ENCODE measurements at places on chromosomes 13 and 19.

- DNase-seq, result no peak
Measured at GRCh38 chr19:55406826-55407549, 600 bp downstream of the UBE2S start.

GRCh38 chr19:43589678-43590077, 6.3 kb downstream of the IRGQ start:
- no peak for DNase-seq

DNA sequence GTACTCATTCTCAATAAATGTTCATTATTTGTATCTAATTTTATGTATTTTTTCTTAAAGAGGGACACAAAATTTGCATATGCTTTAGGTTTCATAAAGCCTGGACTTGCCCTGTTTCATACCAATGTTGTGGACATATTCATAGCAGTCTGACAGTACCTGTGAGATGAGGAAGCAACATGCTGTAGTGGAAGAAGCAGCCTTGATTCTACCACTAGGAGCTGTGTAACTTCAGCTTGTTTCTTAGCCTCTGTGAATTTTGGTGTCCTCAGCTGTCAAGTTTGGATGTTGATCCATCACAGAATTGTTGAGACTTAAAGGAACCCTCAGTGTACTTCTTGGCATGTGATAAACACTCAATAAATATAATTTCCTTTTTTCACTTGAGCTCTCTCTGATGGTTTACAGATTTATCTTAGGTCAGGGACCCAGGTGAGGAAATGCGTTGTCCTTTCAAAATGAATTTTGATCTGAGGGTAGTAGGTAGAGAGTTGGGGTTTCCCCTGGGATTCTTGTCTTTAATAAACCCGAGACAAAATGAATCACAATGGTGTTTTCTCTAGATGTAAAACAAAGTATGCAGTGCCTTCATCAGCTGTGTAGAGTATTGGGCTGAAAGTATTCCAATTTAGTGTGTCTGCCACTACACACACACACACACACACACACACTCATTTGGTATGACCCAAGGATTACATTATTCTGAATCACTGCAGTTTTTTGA, 152.1 kb downstream of the KCNRG start:
- no peak for DNase-seq

- no peak for DNase-seq
Measured at GRCh38 chr19:3963458-3964255, 7.2 kb downstream of the DAPK3 start.

DNA sequence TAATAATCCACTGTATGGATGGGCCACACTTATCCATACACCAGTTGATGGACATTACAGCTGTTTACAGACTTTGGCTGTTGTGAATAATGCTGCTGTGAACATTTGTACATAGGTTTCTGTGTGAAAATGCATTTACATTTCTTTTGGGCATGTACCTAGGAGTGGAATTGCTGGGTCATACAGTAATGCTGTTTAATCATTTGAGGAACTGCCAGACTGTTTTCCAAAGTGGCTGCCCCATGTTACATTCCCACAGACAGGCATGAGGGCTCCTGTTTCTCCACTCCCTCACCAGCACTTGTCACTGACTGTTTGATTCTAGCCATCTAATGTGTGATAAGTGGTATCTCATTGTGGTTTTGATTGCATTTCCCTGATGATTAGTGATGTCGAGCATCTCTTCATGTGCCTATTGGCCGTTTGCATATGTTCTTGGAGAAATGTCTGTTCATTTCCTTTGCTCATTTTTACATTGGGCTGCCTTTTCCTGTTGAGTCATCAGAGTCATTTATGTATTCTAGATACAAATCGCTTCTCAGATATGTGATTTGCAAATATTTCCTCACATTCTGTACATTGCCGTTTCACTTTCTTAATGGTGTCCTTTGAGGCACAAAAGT, 12.8 kb downstream of the TMEM255B start:
- DNase-seq, result no peak

DNA sequence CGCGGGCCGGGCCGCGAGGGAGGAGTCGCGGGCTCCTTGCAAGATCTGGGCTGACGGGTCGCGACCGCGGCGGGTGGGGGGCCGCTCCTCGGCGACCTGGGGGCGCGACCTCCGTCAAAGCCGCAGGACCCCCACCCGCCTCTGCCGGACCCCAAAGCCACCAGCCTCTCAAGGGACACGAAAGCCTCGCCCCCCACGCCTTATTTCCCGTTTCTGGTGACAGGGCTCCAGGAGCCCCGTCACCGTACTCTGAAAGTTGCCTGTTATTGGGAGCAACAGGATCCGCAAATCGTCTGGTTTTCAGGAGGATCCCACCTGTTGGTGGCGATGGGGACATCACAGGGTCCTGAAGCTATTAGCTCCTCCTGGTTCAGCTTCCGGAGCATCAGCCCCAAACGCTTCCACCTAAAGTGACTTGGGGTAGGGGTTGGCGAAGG, 530 bp downstream of the MAU2 start:
- no peak for DNase-seq

DNA sequence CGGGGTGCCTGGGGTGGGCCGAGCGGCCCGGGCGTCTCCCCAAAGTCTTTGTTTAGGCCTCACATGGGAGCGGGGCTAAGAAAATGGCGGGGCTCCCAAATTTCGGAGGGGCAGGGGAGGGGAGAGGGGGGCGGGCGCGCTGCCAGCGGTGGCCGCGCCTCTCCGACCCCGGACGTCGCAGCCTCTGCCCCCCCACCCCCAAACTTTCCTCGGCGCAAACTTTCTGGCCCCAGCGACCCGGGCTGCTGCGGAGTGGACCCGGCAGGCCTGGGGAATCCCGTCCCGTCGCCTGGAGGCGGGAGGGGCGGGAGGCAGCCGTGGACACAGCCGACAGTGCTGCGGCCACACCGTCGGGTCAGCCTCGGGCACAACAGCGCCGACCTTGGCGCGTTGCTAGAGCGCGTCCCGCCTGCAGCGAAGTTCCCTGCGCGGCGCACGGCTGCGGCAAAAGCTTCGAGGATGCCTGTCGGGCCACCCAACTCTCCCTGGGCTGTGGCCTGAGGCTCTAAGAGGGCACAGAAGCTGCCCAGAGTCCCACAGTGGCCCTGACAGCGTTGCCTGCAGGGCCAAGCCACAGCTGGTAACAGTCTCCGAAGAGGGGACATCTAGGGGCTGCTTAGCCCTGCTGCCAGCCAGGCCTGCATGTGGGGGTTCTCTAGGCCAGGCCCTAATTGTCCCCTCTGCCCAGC, 1.3 kb downstream of the NFIX start:
- peak; percentile 58 for DNase-seq

DNA sequence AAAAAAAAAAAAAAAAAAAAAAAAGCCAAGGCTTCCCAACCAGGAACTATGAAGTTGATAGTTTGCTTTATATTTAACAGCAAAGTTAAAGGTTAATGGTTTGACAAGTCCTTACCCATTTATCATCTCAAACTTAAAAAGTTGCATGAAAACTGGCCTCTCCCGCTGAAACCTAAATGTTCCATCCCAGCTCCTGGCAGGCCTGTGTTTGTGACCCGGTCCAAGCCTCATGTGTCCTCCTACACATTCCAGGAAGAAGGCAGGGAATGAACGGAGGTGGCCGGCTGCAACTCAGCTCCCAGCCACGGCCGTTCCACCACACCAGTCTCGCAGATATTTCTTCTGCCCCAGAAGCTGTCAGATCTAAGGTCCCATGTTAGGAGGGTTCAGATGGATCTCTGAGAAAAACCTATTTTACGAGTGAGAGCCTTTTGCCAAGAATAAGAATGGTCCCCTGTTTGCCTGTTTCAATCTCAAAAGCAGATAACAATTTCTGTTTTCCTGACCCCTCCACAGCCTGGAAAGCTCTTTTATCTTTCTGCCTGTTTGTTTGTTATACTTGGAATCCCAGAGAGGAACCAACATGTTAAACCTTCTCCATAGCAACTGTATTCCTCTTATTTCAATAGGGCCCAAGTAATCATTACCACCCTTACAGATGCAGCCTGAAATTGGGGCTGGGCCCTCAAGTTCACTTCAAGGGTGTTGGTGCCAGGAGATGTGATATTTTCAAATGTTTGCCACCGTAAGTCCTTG, 56.5 kb downstream of the KCTD12 start:
- DNase-seq, result no peak

GRCh38 chr13:81138353-81138980, 797.5 kb upstream of the SPRY2 start:
- DNase-seq, result no peak

DNA sequence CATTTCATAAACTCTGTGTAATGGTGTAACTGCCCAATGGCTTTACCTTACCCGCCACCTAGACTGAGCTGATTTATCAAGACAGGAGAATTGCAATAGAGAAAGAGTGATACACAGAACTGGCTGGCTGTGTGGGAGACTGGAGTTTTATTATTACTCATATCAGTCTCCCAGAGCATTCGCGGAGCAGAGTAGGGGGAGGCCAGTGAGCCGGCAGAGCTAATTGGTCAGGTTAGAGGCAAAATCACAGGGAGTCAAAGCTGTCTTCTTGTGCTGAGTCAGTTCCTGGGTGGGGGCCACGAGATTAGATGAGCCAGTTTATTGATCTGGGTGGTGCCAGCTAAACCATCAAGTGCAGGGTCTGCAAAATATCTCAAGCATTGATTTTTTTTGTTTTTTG, 23.4 kb upstream of the SLITRK1 start:
- DNase-seq, result no peak

DNA sequence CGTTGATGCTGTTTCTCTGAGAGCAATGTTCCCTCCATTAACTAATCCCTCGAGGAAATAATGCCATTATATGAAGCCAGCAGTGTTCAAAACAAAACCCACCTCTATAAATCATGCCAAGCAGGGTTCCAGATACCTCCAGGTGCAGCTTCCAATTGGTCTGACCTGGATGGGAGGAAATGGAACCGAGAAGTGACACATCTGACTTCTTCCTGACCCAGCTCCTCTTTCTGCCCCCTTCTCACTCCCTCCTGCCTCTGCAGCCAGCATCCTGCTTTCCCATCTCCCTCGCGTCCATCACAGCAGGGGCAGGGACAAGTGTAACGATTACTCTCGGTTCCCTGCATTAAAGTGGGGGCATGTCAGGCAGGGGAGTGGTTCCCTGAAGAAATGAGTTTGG, 37.5 kb downstream of the HSPH1 start:
- DNase-seq, result no peak

GRCh38 chr13:23990455-23990854, 93.2 kb upstream of the C1QTNF9B start:
- no peak for DNase-seq

DNA sequence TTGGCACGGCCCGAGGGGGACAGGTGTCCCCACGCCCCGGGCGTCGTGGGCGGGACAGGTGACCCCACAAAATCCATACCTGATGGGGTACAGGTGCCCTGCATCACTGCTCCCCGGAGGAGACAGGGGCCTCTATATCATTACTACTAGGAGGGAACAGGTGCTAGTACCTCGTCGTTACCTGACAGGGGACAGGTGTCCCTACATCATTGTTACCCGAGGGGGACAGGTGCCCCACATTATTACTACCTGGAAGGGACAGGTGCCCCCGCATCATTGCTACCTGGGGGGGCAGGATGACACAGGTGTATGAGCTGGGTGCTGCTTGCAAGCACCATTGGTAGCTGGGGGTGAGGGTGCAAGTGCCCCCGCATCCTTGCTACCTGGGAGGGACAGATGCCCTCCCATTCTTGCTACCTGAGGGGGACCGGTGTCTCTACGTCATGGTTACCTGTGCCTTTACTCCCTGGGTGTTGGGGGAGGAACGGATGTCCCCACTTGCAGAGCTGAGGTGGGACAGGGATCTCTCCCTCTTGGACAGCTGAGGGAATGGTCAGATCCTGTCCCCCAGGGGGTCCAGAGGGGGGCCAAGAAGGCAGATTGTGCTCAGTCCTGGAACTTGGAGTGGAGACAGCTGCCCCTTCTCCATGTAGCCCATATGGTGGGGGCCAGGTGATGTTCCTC, 620 bp downstream of the CRTC1 start:
- no peak for DNase-seq

- DNase-seq, result no peak
Measured at GRCh38 chr13:106633321-106633720, 65.4 kb upstream of the ARGLU1 start.

GRCh38 chr13:27822258-27822872, 30.1 kb downstream of the GSX1 start:
- DNase-seq, result no peak

DNA sequence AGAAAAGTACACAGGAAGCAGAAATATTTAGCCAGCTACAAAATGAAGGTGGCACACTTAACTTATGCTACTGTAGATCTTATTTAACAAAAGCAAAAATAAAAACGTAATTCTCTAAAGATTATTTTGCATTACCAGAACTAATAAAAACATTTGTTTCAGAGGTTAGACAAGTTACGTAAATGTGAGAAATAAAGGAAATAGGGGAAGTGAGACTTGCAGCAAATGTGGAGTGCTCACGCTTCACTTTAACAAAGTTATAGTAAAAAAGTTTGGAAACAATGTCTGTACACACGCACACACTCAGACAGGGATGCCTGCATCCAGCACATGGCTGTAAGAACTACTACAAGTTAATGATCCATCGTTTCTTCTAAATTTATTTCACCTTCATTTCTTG, 83.7 kb downstream of the NALCN start:
- no peak for DNase-seq

GRCh38 chr13:41895478-41895877, 65.4 kb downstream of the VWA8 start:
- no peak for DNase-seq

GRCh38 chr19:38850976-38851621, 1.3 kb upstream of the HNRNPL start:
- peak; percentile 41 for DNase-seq

- no peak for DNase-seq
Measured at GRCh38 chr13:31970231-31970930, 61.2 kb upstream of the FRY start.

DNA sequence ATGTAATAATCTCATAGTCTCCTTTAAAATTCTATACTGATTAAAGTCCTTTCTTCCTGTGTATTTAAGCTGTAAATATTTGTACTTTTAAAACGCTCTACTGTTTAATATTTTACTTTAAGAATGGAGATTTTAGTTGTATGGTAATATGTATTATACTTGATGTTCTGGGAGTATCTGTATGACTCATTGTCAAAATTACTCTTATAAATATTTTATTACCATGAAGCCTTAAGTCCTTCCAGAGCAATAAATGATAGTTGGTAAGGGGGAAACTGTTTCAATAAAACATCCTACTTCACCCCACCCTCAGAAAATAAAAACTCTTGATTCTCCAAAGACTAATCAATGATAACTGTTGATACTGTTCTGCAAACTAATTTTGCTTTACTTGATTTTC, 6.4 kb downstream of the PCDH9 start:
- DNase-seq, result no peak

GRCh38 chr19:31223740-31224534, 125.3 kb downstream of the TSHZ3 start:
- DNase-seq, result no peak

DNA sequence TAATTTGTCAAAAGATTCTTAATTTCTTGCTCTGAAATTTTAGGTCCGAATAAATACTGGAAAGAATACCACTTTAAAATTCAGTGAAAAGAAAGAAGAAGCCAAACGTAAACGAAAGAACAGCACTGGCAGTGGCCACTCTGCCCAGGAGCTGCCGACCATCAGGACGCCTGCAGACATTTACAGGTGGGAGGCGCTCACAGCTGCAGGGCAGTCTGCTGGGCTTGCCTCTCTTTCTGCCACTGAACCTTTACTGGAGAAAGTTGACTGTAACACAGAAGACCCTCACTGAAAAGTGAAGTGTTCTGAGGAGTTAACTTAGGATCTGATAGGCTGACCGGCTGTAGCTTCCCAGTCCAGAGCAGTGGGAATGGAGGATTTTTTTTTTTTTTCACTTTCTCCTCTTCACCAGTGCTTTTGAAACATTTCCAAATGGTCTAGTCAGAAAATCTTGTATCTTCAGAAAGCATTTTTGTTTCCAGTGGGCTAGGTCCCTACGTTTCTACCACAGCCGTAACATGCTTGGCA, 69.1 kb downstream of the URI1 start:
- DNase-seq, result no peak

Measured in 8988T (cell line).